MG63 (cell line): ENCODE measurements at places on chromosomes 7 and 10. TPM values are rescaled to one million over a fixed set of nuclear protein-coding genes. Genes with fewer than 3 reads are reported as not detected.

The POLL gene
- total RNA-seq = 20.1 and 20.3 TPM in 2 replicates

The PCLO gene
- total RNA-seq = not detected in 2 replicates

DNA sequence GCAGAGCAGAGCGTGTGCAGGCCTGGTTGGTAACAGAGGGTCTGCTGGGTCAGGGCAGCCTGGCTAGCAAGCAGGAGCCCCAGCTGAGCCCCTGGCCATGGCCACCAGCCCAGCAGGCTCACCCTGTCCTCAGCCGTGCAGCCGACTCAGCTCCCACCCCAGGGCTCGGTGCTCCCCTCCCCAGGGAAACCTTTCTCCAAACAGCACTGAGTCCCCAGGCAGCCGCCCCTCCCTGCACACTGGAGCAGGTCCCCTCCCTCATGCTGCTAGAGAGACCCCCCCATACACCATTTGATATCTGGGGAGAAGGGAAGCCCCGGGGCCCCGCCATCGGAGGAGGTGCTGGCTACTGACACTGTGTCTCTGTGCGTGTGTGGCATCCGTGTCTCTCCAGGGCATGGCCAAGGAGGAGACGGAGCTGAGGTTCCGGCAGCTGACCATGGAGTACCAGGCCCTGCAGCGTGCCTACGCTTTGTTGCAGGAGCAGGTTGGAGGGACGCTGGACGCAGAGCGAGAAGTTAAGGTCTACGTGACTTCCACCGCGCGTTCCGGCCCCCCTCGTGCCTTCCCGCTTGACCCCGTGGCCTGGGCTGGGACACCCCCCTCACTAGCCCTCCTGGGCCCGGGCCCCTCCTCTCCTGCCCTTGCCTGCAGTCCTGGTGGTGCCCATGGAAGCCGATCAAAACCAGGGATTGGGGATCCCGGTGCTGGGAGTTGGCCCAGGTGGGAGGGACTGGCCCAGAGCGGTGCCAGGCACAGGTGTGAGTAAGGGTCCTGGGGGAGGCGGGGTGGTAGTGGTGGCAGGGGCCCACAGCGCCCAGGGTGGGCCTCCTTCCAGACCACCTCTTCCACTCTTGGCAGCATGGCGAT, 45.0 kb upstream of the DPYSL4 start:
- no peak for DNase-seq

- DNase-seq = no peak
These were observed 89.4 kb downstream of the SORCS1 start for GRCh38 chr10:107075117-107075516.

DNA sequence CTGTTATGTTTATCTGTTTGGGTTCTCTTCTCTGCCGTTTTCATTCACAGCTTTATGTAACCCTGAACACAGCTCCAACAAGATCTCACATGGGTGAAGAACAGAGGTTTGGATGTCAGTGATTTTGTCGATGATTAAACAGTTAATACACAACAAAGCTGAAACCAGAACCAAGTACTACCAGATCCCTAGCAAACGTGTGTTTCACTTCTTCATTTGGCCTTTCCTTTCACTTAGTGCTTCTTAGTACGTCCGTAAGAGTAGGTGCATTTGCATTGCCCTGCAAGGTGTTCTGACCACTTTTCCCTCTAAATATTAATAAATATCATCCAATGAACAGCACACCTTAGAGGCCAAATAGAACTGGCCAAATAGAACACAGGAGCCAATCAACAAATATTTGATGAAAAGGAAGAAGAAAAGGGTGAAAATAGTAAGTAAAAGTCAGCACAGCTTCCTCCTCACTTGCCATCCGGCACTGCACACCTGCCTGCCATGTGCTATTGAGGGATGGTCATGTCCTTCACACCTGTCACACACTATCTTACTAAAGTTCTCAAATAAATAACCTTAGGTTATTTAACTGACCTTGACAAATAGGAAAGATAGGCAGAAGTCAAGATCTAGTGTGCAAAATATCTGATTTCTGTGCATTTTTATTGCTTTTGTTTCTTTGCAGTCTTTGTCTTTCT, 252.6 kb upstream of the ANKRD30A start:
- no peak for DNase-seq

GRCh38 chr10:73561192-73561591, 29.9 kb downstream of the USP54 start:
- no peak for DNase-seq
